ENCODE measurements at places on chromosomes 12 and 14.
A peak's percentile ranks its signal among the peaks of the same experiment; 100 is the strongest.

DNA sequence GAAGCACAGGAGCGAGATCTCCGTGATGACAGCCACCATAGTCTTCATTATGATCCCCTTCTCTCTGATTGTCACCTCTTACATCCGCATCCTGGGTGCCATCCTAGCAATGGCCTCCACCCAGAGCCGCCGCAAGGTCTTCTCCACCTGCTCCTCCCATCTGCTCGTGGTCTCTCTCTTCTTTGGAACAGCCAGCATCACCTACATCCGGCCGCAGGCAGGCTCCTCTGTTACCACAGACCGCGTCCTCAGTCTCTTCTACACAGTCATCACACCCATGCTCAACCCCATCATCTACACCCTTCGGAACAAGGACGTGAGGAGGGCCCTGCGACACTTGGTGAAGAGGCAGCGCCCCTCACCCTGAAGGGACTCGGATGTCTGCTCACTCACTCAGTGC is 775 bp downstream of the OR10P1 start:
- DNase-seq: no peak

- no peak for DNase-seq
Observed at GRCh38 chr12:63362166-63362565, 211.2 kb upstream of the AVPR1A start.

DNA sequence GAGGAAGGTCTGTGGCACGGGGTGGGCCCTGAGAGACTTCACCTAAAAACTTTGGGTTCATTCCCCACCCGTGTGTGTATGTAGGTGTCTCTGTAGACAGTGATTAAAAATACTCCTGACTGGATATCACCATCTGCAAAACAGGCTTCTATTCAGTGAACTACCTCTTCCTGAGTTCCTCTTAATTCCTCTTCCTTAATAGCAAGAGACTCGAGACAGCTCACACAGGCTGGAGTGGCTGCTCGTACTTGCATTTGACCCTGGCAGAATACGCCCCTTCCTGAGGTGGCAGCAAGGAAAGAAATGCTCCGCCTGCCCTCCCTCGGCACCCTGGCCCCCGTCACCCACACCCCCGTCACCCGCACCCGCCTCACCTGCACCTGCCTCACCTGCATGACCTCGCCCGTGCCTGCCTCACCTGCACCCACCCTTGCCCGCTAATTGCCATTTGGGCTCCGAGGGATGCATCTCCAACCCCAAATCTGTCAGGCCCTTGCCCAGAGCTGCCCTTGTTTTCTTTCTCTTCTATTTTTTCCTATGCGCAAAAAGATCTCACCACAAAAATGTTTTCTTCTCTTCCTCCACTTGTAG is 90.0 kb downstream of the FBXL14 start:
- no peak for DNase-seq

DNA sequence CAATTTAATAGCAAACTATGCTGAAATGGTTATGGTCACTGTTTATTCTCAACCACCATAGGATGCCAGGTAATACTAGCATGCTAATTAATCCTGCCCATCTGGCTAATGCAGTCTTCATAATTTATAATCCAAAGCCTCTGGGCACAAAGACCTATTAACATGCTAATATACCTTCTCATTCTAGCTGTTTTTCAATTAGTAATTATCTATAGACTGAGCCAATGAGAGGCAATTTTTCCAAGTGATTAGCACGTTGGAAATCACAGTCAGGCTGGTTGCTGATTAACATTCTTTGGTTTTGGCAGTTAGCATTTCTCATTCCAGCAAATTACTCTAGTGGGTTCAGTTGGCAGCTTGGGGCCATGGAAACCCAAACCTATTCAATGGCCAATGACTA is 357.2 kb downstream of the SEC23A start:
- DNase-seq: no peak

DNA sequence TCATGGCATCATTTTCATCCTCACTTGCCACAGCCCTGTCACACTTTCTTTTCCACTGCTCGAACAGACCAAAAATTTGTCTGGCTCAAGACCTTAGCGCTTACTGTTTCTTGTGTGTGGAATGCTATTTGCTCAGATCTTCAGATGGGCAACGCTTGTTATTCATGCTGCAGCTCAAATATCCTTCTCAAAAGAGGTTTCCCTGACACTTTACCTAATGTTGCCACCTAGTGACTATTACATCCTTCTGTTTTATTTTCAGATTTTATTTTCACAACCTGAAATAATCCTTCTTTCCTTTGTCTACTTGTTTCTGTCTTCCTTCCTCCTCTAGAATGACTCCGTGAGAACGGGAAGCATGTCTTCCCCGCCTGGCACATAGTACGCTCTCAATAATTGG is 5.6 kb downstream of the FBXO33 start:
- DNase-seq: no peak

DNA sequence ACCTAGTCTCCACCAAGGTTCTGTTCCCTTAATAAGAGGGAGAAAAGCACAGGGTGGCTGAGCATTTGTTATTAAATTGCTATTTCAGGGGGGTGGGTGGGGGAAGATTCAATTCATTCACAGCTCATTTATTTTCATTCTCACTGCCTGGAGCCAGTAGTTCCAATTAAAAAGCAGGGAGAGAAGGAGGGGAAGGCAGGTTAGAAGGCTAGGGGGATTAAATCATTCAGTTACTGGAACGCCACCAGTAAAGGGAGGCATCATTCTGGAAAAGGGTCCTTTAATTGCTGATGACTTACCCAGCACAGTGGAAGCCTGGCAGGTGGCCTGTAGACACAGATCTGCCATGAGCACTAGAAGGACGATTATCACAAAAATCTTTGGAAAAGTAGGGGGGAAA is 47.4 kb downstream of the NIN start:
- no peak for DNase-seq

DNA sequence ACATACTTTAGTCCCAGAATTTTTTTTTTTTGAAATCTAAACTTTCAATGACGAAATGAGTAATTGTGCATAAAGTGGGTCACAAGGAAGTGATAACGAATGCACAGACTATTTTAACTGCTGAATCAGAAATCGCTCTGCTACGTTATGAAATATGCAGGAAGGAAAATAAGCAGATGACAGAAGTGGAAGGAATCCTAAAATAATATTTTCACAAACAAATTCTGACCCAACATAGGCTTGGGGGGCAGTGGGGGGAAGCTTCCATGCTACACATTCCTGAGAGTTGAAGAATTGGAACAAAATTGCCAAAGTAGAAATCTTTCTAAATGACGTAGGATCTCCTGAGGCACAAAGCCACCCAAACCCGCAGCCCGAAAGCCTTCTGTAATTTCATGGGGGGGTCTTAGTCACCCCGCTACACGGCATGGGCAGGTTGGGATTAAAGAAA is 89.6 kb downstream of the ARF6 start:
- no peak for DNase-seq

- no peak for DNase-seq
Observed at GRCh38 chr14:99357916-99358390, 86.0 kb upstream of the BCL11B start.

GRCh38 chr12:96719660-96720362 is 187.2 kb upstream of the NEDD1 start:
- DNase-seq: no peak

- no peak for DNase-seq
Observed at GRCh38 chr12:49501895-49502294, 36.9 kb upstream of the KCNH3 start.

DNA sequence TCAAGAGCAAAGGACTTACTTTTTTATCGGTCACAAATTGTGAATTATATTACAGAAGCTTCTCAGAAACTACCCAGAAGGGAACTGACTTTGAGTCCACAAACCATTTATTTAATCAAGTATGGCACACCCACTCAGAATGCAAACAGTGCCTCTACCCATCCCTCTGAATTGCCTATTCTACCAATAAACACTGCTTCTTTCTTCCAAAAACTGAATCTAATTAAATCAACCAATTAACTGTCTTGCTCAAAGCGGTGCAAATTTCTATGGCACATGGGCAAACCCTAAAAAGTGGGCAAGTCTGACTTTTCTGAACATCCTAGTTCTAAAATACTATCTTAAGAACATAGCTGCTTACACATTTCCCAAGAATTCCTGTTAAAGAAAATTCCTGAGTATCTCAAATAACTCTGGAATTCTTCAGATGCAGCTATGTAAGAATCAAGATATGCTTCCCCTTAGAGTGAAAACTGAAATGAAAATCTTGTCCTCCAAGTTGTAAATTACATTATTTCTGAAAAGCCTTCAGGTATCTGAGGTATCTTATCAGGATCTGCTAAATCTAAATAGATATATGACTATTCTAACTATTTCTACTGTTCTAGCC is 4.3 kb downstream of the SPTLC2 start:
- peak; percentile 43 for DNase-seq

DNA sequence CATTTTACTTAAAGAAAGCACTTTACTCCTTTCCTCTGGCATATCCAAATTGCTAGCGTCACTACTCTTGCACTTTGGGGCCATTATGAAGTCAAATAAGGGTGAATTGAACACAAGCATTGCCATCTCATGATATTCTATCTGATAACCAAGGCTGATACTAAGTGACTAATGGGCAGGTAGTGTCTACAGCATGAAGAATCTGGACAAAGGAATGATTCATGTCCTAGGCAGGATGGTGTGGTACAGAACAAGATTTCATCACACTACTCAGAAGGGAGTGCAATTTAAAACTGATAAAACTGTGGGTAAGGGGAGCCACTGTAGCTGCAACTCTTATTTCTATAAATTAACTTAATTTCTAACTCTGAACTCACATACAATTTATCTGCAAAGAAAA is 7.7 kb upstream of the SLC6A15 start:
- no peak for DNase-seq

DNA sequence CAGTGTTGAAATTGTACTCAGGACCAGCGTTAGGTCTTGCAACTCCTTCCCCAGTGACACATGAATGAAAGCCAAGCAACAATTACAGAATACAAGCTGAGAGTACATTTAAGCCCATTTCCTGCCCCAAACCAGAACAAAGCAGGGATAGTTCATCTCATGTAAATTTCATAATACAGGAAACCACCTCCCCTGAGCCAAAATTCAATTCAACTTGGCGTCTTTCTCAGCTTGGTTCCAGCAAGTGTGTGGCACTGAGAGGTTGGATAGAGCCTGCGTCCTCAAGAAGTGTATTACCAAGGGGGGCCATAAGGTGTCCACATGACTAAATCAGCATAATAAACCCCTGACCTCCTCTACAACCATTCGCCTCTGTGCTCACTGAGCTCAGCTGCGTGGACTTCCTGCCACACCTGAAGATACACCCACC is 278.9 kb upstream of the CRY1 start:
- no peak for DNase-seq

- no peak for DNase-seq
Observed at GRCh38 chr12:101653030-101653429, 44.4 kb upstream of the CHPT1 start.

- peak; percentile 73 for DNase-seq
Observed at GRCh38 chr14:34713681-34714319, 593 bp downstream of the CFL2 start.

DNA sequence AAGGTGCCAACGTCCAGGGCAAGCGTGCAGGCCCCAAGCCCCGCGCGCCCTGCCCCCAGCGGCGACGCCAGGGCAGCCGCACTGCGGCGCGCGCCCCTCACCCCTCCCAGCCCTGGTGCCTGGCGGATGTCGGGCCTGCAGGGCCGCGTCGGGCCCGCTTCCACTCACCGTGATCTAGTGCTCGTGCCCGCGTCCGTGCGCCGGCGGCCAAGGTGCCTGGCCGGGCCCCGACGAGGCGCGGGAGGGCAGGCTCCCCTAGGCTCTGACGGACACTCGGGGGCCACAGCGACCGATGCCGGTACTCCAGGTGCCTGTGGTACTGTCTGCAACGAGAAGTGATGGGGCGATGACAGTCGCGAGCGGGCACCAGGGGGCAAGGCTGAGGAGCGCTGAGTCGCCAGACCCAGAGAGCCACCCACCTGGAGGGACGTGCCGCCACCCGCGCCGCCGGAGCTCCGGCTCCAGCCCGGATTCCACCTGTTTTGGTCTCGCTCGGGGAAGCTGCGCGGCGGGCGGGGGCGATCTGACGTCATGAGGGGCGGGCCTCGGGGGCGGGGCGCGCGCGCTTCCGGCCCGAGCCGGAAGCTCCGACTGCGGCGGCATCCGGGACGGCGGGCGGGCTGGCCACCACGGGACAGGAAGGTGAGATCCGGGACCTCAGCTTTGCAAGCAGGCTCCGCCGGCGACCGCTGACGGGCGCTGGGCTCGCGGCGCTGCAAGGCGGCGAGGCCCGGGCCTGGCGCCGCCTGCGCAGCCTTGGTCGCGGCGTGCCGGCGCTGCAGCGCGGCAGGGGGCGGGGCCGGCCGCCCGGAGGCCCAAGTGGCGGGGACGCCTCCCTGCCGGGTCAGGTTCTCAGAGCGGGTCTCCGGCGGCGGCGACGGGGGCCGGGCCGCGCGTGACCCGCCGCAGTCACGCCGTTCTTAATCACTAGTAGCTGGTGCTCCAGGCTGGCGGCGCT is at the start of the genes LYSET and MOAP1:
LYSET (plus strand) TSS at position 927 of the 958 bp plus-strand sequence. CDS start 89 bp downstream, outside the sequence.
MOAP1 (minus strand) TSS at position 507 of the 958 bp plus-strand sequence. CDS start 655 bp downstream, outside the sequence.
- DNase-seq: no peak

All from BJ (cell line).